BE2C (cell line): ENCODE measurements at places on chromosomes 1 and 21.

GRCh38 chr1:180155182-180155682 is 563 bp downstream of the QSOX1 start:
- DNase-seq: no peak

GRCh38 chr1:109491372-109491771 is 2.5 kb upstream of the CYB561D1 start:
- no peak for DNase-seq

- no peak for DNase-seq
Measured at GRCh38 chr1:232306269-232306961, 323.5 kb downstream of the SIPA1L2 start.

- DNase-seq: no peak
Measured at GRCh38 chr1:212039622-212040021, 4.1 kb downstream of the DTL start.

DNA sequence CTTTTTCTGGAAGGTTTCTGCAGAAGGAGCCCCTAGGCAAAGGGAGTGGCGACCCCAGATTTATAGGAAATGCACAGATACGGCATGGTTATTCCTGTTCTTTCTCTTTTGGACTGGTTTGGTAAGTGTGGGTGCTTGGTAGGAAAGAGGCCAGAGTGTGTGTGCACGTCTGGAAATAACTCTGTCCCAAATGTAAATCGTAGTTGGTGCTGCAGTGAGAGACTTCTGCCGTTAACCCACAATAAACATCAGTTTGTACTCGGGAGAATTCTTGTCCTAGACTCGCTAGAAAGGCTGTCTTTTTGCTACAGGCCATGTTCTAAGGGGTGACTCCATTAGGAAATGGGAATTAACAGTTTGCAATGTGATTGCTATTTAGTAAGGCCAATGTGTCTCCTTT is 779 bp downstream of the SLC44A3 start:
- no peak for DNase-seq

DNA sequence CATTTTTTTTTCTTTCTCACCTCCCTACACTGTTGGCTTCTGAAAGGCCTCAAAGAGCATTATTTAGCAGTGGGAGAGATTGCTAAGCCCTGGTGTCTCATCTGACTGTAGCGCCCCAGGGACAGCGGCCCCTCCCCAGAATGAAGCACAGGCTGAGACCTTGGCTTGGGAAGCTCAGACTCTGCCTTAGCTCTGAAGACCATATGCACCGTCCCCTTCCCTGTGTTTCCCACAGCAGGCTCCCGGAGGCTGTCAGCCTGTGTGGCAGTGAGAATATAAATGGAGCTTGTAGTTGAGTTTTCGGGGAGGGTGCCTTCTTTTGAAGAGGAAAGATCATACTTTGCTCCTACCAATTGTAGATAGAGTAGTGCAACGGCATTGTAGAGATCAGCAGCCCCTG is 25.3 kb downstream of the SMYD2 start:
- DNase-seq: no peak

DNA sequence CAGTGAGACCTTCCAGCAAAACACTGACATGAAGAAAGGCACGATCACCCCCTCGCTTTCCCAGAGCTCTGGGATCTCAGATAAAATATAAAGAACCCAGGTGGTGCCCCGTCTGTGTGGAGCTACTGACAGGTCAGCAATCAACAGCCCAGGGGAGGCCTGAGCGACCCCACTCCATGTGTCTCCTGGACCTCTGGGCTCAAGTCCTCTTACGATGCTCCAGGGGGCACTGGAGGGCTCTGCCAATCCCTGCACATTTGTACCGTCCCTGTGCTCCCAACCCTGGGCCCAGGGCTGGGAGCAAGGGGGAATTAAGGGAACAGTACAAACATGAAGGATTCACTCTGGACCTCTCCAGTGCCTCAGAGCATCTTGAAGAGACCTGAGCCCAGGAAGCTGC is 12.5 kb downstream of the S100A7A start:
- DNase-seq: no peak

DNA sequence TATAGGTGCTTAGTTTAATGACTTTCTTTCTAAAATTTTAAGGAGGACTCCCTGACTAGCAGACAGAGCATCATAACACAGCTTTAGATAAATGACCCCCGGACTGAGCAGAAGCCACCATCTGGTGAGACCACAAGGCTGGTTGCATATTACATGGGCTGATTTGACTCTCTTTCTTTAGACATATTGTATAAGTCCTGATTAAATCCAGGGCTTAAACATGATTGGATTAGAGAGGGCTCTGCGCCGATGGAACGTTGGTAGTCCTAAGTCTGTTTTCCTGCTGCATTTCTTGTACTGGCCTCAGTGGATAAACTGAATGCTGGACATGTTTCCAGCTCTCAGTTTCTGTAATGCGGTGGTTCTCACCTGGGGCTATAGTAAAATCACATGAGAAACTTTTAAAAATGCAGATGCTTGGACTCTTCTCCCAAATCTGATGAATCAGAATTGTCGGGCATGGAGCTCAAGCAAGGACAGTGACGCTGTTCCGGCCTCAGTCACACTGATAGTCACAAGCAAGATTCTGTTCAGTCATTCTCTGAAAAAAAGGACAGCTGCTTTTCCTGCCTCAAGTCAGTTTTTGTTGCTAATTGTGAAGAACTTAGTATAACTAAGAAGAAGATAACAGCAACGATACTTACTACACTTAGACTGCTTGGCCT is 16.6 kb downstream of the DDI2 start:
- no peak for DNase-seq

GRCh38 chr1:220796530-220796929 is 9.8 kb downstream of the MTARC1 start:
- no peak for DNase-seq

DNA sequence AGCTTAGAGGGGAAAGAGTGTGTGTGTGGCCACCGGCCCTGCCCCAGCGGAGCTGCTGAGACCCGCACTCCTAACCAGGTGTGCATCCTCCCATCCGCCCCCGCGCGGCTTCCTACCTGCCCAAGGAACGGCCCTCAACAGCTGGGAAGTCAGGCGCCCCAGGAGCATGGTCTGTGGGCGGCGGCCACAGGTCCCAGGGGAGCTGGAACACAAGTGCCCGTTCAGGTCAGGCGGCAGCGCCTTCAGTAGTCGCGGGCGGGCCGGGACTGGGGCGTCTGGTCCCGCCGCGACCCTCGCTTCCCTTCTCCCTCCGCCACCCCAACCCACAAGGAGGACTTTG is 448 bp downstream of the AURKAIP1 start:
- DNase-seq: peak; percentile 53

DNA sequence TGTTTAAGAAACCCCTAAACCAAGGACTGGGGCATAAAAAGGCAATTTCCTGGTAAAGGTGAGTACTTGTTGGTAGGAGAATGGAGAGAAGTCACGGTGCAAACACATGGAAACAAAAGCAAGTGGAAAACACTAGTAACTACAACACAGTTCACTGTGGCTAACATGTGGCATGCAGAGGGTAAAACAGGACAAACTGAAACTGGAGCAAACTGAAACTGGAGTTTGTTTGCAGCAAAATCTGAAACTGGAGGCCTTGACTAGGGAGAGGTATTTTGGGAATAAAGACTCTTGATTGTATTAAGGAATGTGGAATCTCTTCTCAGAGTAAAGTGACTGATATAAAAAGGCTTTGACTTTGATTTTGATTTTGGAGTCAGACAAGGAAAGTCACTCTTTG is 376.3 kb upstream of the PRMT6 start:
- DNase-seq: no peak

GRCh38 chr1:110672001-110672752 is 2.6 kb downstream of the KCNA3 start:
- DNase-seq: peak; percentile 42

GRCh38 chr21:44462834-44463200 is 7.5 kb downstream of the LRRC3 start:
- no peak for DNase-seq

GRCh38 chr1:38715415-38715814 is 144.2 kb downstream of the RRAGC start:
- no peak for DNase-seq

- no peak for DNase-seq
Measured at GRCh38 chr1:183138301-183138700, 47.8 kb upstream of the LAMC2 start.

DNA sequence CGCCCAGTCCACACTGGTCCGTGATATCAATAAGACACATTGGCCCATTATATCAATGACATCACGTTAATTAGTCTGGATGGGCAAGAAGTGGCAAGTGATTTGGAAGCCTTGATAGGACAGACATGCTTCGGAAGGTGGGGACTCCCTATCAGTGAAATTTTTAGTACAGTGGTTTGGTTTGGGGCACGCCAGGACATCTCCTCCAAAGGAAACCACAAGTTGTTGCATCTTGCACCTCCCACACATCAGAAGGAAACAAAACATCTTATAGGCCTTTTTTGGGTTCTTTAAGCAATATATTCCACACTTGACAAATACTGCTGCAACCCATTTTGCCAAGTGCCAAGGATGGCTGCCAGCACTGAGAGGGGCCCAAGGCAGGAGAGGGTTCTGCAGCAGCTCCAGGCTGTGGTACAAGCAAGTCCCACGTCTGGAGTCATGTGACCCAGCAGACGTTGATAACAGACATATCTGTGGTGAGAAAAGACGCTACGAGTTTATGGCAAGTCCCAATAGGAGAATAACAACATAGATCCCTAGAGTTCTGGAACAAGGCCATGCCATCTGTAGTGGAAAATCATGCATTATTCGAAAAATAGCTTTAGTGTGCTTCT is 95.3 kb upstream of the DISP3 start:
- DNase-seq: no peak

DNA sequence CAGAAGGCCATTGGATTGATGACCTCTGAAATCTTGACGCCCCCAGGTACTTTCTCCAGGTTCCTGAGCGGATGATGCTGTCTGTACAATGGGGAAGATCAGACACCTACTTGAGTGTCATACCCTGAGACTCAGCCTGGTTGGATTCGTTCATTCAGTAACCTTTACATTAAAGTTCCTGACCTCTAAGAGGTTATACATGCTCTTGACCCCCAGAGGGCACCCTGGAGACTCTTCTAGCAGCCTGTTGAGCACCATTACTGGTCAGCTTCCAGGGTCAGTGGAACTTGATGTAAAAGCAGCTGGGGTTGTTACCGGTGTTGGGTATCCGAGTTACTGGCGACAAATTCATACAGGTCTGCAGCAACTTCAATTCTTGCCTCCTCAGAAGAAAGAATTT is 114.3 kb upstream of the ZNF678 start:
- peak; percentile 56 for DNase-seq

DNA sequence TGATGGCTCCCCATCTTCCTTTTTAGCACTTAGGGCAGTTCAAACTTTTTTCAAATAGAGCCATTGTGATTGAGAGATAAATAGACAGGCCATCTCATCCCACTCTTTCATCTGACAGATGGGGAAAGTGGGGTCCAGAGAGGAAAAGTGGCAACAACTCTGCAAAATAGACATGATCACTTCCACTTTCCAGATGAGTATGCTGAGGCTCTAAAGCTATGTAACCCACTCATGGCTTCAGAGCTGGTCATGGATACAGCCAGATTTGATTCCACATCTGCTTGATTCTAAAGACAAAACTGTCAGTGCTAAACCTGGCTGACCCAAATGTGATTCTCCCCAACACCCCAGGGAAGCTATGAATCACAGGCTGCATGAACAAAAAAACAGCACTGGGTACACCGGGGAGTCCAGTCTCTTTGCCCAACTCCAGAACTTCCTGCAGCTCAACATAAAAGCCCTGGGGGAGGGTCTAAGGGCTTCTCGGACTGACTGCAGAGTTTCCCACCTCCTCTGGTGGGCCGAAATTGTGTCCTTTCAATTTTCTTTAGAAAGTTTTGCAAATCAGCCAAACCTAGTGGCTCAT is 59.3 kb downstream of the PLPP3 start:
- no peak for DNase-seq

DNA sequence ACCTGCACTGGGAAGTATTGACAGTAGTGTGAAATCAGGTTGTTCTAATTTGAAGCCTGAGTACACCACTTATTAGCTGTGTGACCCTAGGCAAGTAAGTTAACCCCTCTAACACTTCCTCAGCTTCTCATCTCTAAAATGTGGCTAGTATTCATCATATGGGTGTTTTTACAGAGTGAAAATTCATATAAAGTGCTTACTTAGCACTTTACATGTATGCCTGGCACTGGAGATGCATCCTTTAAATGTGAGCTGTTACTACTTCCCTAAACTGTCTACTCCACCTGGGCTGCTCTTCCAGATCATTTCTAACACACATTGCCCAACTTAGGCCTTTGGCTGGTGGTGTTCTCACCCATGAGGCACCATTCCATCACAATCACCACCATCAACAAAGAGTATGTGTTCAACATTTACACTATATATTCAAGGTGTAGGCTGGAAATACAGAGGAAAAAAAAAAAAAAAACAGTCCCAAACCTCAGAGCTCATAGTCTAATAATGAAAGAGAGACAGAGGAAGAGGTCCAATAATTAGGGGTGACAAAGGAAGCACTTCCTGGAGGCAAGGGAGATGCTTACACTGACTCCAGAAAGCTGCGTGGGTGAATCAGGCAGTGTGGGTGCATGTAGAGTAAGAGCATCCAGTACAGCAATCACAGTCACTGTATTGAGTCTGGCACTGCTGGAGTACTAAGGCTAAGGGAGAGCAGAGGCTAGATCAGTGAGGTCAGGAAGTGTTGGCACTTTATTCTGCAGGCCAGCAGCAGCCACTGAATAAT is 3.6 kb downstream of the STX6 start:
- DNase-seq: no peak

DNA sequence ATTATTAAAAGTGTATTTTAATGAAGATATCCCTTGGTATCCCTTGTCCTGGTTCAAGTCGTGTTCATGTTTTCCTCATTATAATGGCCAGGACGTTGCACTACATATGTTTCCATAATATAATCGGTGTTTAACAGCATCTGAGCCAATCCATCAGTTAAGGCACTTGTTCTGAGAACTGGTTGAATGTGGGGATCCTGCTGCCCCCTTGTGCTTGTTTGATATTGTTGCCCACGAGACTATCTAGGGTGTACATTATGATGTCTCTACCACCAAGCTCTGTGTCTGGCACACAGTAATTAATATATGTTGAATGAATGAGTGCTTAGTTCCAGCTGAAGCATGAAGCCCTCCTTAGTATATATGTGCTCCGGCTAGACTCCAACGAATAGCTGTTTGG is 193.0 kb downstream of the CACNA1E start:
- peak; percentile 22 for DNase-seq

- no peak for DNase-seq
Measured at GRCh38 chr1:31679091-31679490, 24.7 kb downstream of the COL16A1 start.

DNA sequence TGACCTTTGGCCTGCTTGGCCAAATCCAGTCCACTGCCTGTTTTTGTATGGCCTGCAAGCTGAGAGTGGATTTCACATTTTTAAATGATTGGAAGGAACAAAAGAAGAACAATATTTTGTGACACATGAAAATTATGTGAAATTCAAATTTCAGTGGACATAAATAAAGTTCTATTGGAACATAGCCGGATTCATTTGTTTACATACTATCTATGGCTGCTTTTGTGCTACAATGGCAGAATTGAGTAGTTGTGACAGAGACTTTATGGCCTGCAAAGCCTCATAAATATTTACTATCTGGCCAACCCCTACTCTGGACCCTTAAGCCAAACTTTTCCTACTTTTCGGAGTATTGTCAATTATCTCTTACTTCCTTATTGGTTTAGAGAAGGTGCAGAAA is 66.6 kb upstream of the IPO9 start:
- DNase-seq: no peak

- DNase-seq: no peak
Measured at GRCh38 chr1:158115126-158115525, 65.6 kb upstream of the CD1D start.

- no peak for DNase-seq
Measured at GRCh38 chr21:24023402-24023801, 1583.9 kb downstream of the MRPL39 start.
